ENCODE measurements at places on chromosomes 2 and 18.

- DNase-seq, result peak; percentile 15
These were observed 32.8 kb downstream of the SLC66A2 start for GRCh38 chr18:79918615-79919011.

GRCh38 chr2:109563288-109563687, 50.5 kb downstream of the SEPTIN10 start:
- DNase-seq, result no peak

- peak; percentile 51 for DNase-seq
These were observed 36.3 kb upstream of the ITM2C start for GRCh38 chr2:230828272-230828961.

- no peak for DNase-seq
These were observed 148.5 kb downstream of the CAMKMT start for GRCh38 chr2:44510246-44510645.

- DNase-seq, result no peak
These were observed 5.1 kb downstream of the DGUOK start for GRCh38 chr2:73931531-73932500.

GRCh38 chr2:57725337-57725947, 321.2 kb upstream of the VRK2 start:
- DNase-seq, result no peak

- no peak for DNase-seq
These were observed 31.8 kb downstream of the SP100 start for GRCh38 chr2:230447455-230448451.

DNA sequence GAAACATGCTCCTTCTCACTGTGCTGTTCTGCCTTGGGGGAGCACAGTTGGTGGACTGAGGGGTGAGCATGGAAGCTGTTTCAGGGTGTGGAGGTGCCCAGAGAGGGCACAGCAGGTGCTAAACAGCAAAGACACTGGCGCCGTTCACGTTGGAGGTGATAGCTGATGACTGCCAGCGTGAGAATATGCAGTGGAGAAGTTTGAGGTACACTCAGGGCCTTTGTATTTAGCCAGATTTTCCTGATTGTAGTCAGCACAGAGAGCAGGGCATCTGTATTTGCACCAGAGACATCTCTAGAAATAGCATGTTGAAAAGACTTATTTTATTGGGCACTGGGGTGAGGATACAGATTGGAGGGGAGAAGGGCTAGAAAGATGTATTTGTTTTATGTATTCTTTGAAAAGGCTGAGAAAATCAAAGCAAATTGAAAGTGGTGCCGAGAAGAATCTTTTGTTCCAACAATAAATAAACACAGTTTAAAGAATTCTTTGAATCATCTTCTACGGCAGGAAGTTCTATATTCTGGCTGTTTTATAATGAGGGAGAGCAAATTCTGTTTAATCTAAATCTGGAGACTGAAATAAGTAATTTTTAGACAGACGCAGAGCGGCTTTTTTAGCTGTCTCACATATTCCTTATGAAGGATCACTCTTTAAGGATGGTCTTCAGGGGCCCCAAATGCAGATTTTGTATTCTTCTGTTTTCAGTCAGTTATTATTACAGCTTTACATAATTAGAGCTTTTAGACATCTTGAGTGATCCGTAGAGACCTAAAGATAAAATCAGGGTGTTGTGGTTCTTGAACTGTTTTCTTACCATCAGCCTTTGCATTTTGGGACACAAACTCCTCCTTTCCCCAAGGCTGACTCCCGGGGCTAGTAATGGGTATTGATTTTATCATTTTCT, 7.1 kb downstream of the ZNF532 start:
- DNase-seq, result no peak

DNA sequence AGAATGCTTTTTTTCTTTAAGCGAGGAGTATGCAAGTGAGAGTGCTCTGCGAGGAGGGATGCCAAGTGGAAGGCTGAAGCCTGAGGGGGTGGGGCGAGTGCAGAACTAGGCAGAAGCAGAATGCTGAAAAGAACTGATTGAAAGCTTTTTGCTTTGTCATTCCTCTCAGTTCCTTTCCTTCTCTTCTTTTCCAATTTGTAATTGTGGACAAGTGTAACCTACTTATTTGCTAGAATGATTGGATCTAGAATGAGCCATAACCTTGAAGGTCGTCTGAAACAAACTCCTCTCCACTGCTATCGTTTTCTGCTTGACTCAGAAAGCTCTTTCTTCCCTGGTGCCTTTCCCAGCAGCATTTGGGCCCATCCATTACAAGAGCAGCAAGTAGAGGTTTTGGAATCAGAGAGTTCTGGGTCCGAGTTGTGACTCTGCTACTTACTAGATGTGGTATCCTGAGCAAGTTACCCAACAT, 115.3 kb downstream of the METTL8 start:
- DNase-seq, result peak; percentile 82

DNA sequence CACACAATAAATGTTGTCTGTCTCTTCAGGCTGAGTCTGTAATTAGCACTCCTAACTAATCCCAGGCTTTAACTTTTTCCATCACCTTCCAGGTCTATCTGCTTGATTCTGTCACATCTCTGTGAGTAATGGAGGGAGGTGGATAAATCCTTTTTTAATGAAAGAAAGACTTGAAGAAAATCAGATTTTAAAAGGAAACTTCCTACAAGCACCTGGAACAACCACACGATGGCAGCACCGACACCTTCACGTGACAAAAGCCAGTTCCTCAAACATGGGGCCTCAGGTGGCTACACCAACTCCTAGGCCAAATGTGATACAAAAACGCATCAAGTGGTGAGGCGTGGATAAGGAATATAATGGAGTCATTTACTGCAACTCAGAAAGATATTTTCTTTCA, 41.8 kb downstream of the TGFBRAP1 start:
- peak; percentile 65 for DNase-seq

GRCh38 chr2:180694445-180695421, 285.7 kb upstream of the UBE2E3 start:
- no peak for DNase-seq

DNA sequence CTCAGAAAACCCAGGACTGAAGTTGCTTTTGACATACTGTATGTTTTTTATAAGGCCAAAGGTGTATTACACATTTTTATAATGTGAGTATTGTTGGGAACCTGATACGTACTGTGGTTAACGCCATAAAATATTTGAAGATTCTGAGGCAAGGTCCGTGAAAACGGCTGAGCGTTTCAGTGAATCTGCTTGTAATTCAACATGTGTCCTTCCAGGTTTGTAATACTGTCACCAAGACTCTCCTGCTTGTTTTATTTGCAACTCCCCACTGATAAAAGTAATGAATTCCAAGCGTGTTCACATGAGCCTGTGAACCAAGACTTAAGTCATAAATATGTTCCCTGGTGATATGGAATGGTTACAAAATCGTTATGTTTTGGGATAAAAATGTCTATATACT, 23.9 kb upstream of the FRZB start:
- no peak for DNase-seq
